ENCODE measurements at places on chromosomes 1 and 21. TPM values are rescaled to one million over a fixed set of nuclear protein-coding genes. Genes with fewer than 3 reads are reported as not detected.

- no peak for DNase-seq
Observed at GRCh38 chr1:212968368-212968863, 18.1 kb downstream of the VASH2 start.

- DNase-seq = no peak
Observed at GRCh38 chr1:19165501-19165900, 44.6 kb downstream of the UBR4 start.

DNA sequence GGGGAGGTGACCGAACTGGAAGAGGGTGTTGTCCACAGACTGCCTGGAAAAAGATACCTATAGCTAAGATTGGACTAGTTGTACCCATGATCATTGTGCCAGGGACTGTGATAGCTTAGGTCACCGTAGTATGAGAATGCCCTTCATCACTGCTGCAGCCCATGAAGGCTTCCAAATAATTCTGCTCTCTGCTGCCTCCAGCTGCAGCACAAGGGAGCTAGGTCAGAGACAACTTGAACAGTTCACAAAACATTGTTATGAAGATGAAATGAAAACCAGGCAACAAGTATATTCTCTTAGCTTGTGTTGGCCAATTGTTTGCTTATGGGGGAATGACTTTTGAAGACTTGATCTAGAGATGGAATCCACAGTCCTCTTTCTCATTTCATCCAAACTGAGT is 246.7 kb downstream of the MRPL39 start:
- no peak for DNase-seq

DNA sequence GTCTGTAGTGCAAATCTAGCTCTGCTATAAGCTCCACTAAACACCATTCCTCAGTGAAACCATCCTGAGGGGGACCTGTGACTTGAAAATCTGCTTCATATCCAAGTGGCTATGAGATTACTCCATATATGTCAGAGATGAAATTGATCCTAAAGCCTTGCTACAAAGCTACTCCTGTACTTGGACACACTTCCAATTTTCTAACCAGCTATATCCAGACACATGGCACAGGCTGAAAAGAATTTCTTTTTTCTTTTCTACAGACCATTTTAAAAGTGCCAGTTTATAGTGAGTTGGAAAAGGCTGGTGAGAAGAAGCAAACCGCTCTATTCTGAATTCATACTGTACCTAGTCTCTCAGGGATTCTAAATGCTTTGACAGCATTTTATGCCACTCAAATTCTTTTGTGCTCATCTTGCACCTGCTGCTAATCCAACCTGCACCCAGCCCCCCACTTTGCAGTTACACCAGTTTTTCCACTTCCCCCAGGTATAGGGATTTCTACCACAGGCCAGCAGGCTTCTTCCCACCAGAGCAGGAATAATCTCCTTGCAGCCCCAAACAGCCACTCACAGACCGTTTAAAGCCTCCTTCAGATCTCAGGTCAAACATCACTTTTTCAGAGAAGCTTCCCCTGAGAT is 112.5 kb downstream of the RERE start:
- no peak for DNase-seq

DNA sequence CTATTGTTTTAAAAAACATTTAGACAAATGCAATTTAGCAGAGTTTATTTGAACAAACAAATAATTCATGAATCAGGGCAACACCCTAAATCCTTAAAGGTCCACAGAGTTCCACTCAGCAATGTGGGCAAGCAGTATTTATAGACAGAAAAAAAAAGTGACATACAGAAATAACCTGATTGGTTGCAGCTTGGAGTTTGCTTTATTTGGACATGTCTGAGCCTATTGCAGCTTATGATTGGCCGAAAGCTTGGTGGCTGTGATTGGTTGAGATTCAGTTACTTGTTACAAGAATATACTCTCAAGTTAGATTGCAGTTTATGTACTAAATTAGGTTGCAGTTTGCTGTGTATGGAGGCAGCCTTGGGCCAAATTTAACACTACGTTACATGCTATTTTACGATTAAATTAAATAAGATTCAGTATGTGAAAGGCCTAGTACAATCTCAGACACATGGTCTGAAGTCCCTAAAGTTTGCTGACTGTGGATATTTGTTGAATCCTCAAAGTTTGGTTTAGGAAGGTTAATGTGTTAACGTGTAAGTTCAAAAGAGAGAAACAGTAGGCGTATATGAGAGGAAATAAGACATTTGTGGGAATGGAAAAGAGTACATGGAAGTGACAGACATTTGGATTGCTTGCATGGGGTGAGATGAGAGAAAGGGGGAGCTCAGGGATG is 6.9 kb upstream of the CAMSAP2 start:
- no peak for DNase-seq

DNA sequence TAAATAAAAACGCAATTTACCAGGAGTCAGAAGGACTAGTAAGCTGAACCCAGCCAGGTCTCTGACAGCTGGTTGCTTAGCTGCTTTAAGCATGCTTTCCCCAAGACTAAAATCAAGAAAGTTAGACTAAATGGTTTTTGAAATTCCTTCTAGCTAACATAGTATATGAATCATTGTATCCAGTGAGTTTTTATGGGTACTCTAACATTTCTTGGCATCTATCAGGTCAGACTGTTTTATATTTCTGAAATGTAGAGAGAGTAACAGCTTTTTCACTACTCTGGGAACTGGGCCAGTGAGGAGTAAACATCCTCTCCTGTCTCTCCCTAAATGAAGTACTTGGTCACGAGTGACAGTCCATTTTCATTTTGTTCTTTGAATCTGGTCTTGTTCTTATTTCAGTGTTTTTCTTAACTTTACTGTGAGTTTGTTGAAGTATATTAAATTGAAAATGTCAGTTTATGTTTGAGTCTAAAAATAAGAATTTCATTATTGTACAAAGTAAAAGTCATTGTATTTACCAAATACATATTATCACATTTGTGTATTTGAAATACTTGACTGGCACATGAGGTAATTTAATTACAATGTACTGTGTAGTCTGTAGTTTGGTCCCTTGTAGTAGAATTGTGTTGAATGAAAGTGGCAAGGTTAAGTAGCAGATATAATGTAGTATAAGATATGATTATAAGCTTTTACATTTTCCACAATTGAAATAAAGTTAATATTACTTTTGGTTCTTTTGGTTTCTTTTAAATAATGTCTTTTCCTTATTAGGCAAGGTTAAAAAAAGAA is 47.6 kb downstream of the PKN2 start:
- DNase-seq = no peak

DNA sequence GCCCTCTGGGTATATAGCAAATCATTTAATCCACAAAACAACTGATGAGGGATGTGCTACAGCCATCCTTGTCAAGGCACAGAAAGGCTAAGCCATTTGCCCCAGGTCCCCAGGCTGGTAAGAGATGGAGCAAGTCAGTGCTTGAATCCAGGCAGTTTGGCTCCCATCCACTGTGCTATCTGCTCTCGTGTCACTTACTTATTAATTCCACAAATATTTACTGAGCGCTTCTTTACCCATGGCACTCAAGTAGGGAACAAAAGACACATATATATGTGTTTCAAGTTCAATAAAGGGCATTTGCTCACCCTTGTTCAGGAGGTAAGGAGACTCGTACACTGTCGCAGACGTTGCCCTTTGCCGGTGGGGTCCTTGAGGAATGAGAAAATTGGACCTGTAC is 38.6 kb upstream of the MPZL1 start:
- DNase-seq = no peak

- DNase-seq = no peak
Observed at GRCh38 chr21:43467785-43468184, 40.9 kb upstream of the SIK1 start.

- no peak for DNase-seq
Observed at GRCh38 chr1:109764561-109765482, 1.1 kb upstream of the EPS8L3 start.

GRCh38 chr1:174999936-175000696 is at the start of gene CACYBP:
CACYBP (plus strand) TSS chr1:174999947; CDS start chr1:175000181, 234 bp downstream.
- DNase-seq = no peak

DNA sequence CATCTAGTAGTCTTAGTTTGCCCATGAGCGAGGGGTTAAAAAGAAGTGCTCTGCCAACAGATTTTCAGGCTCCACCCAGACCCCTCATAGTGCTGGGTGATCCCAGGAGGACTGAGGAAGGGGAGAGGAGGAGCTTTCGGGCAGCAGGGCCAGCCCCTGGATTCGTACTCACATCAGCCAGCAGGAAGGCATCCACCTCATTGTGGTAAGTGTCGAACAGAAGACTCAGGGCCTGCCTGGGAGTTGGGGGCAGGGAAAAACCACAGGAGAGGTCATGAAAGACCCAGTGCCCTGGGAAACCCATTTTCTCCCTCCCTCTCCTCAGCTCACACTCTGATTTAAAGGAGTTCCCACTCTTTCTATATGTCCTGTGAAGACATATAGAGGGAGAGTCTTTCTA is 34.9 kb downstream of the PIK3C2B start:
- DNase-seq = no peak

- DNase-seq = no peak
Observed at GRCh38 chr1:2526824-2527555, 594 bp upstream of the PANK4 start.

The DUSP23 gene
- 67.3 TPM for total RNA-seq

- no peak for DNase-seq
Observed at GRCh38 chr1:52098139-52098871, 42.2 kb downstream of the BTF3L4 start.

The BEND5 gene
- total RNA-seq = 4.2 TPM
